ENCODE measurements at places on chromosomes 16 and 17.
A peak's percentile ranks its signal among the peaks of the same experiment; 100 is the strongest.

DNA sequence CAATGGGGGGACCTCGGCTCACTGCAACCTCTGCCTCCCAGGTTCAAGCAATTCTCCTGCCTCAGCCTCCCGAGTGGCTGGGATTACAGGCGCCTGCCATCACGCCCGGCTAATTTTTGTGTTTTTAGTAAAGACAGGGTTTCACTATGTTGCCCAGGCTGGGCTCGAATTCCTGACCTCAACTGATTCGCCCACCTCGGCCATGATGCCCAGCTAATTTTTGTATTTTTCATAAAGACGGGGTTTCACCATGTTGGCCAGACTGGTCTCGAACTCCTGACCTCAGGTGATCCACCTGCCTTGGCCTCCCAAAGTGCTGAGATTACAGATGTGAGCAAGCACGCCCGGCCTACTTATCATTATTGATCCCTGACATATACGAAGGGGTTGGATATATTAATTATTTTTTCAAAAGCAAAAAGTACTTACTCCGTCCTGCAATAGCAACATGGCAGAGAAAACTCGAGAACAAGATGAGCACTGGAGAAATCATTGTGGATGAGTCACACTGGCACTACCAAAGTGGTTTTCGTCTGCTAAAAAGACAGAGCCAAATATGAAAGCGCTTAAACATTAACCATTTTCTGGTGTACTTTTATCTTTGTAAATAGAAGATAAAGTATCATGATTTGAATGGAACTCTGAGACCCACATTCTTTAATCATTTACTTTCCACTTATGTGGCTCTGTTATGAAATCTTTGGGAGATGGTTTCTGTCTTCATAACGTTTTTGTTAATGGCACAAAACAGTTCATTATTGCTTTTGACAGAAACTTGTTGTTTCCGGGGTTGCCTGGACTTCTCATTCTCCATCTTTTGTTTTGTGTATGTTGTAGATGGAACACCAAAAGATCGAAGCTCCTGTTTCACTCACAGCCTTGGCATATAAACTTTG, at the start of gene APOH:
Gene APOH (minus strand): TSS at position 529 of the 896 bp plus-strand sequence. CDS start 36 bp downstream, at position 493.
- DNase-seq: no peak

DNA sequence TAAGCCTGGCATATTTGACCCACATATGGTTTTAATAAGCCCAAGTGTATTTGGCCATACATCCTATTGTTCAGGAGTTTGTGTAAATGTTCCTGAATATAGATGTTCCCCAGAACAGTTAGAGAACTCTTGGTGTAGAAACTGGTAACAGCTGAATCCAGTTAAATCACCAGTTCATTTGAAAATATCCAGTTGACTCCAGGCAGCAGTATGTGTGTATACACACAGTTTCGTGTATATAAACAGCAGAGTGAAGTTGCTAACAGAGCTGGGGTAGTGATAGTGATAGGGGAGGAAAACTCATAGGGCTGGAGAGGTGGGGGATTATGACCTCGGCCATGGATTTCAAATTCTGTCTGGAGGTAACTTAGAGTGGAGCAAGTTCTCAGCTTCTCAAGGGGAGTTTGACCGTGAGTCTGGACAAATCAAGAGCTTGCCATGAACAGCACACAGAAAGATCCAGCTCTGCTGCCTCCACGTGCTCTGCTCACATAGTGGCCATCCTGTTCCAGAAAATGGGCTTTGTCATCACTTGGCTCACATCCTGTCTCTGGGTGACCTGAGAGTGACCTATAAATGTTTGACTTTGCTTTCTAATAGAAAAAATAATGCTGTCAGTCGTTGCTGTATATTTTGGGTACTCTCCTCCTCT, 30.6 kb upstream of the MMD start:
- peak; percentile 64 for DNase-seq

DNA sequence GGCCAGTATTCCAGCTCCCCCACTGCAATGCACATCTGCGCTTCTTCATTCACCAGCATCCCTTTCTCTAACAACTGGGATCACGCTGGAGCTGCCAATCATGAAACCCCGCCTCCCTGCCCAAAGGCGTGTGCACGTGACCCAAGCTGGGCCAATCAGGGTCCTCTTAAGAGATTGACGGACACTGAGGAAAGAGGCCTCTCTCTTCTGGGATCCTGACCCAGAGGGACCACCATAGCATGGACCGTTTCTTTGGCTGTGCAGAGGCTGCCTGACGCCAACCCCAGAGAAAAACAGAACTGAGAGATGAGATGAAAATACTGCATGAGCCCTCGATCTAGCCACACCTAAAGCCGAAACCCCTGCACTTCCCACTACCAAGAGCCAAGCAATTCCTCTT, 32.0 kb downstream of the COTL1 start:
- peak; percentile 39 for DNase-seq

DNA sequence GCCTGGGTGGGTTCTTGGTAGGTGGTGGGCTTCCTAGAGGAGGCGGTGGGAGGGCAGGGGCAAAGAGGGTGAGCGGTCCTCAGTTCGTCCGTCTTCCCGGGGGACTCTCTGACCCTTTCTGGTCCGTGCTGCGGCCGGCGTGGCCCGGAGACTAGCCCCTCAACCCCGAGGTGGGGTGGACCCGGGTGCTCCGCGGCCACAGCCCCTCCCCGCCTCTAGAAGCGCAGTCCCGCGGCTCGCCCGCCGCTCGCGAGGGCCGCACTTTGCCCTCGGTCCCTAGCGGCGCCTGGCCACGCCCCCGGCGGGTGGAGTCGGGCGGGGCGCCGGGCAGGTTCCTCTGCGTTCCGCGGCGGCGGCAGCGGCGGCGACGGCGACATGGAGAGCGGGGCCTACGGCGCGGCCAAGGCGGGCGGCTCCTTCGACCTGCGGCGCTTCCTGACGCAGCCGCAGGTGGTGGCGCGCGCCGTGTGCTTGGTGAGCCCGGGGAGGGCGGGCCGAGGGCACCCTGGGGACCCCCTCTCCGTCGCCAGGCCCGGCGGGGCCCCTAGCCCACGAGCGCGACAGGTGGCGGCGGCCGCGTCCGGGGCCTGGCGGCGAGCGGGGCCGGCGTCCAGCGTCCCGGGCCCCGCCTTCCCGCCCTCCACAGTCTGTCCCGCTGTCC, at the start of gene SYNGR2:
Gene SYNGR2 (plus strand): TSS at position 340 of the 661 bp plus-strand sequence. CDS start 36 bp downstream, at position 376.
- DNase-seq: peak; percentile 94

- no peak for DNase-seq
These were observed 377.1 kb downstream of the CNTNAP4 start for GRCh38 chr16:76654088-76654820.

DNA sequence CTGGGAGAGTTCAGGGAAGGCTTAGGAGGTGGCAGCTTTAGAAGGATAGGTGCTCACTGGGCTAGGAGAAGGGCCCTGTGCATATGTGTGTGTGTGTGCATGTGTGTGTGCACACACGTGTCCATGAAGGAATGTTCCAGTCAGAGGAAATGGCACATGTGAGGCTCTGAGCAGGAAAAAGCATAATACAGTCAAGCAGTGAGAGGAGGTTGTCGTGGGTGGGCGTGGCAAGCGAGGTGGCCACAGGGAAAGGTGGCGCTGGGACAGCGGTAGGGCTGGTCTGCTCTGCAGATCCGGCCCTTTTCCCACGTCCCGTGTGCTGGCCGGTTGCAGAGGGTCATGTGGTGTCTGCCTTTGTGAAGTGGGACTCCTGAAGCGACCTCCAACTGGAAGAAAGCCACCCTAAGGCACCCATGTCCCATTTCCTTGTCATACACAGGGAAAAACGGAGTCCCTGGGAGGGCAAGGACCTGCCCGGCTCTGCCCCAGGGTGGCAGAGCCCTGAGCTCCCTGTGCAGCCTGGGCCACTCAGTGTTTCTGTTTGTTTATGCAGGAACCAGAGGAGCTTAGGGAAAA, 40.1 kb downstream of the NT5M start:
- DNase-seq: no peak

GRCh38 chr17:81117672-81118198, 47.6 kb upstream of the PVALEF start:
- no peak for DNase-seq

- no peak for DNase-seq
These were observed 241.6 kb upstream of the SALL1 start for GRCh38 chr16:51392521-51393187.

DNA sequence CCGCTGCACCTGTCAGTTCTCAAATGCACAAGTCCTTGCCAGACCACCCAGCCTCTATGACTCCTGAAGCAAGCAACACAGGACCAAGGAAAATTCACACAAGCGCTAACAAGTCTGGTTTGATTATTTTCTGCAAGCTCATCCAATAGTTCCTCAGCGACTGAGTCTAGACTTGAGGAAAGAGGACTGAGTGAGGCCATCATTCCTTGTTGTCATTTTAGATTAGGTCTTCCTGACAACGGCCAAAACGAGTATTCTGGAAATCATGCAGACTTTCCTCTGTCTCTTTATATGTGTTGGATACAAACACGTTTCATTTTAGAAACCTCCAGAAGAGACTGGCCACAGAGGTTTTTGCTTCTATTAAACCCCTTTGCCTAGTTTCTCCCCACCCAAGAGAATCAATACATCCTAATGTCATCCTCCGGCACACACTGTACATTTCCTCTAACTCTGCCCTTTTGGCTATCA, 561 bp downstream of the CCDC47 start:
- peak; percentile 28 for DNase-seq

- DNase-seq: no peak
These were observed 3.8 kb upstream of the NPB start for GRCh38 chr17:81898029-81898866.

GRCh38 chr17:16040710-16041251, 41.2 kb downstream of the TTC19 start:
- no peak for DNase-seq

DNA sequence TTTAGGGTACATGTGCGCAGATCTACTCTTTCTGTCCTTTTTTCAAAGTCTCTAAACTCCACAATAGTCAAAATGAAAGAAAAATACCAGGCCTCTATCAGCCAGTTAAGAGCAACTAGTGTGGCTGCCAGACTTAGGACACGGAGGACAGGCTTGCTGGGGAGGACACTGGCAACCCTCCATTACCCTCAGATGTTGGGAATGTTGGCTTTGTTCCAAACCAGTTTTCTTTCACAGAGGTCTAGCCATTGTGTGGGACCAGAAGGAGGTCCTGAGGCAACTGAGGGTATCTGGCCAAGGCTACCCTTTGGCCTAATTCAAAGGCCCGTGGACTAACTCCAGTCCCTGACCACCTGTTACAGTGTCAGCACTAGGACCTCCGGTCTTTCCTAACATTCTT, 51.2 kb upstream of the MED9 start:
- no peak for DNase-seq

GRCh38 chr17:75086496-75087181, 1.1 kb upstream of the SLC16A5 start:
- no peak for DNase-seq

GRCh38 chr17:2468270-2468669, 43.4 kb downstream of the METTL16 start:
- DNase-seq: no peak

DNA sequence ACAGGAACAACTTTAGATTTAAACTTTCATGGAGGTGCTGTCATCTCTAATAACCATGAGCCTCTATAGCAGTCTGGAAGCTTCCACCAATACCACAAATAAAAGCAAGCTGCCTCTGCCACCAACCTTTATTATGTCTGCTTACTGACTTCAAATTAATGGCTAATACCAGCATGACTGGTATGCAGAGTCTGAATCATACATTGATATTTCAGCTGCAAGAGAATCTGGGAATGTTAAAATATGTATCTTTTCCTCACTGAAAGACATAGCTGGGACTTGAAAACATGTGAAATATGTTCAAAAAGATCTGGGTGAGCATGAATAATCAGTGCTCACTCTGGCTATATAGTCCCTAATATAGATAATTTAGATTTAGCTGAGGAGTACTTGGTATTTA, 488.6 kb downstream of the CDH8 start:
- DNase-seq: no peak

GRCh38 chr17:65888649-65889048, 303.3 kb downstream of the CEP112 start:
- DNase-seq: no peak

DNA sequence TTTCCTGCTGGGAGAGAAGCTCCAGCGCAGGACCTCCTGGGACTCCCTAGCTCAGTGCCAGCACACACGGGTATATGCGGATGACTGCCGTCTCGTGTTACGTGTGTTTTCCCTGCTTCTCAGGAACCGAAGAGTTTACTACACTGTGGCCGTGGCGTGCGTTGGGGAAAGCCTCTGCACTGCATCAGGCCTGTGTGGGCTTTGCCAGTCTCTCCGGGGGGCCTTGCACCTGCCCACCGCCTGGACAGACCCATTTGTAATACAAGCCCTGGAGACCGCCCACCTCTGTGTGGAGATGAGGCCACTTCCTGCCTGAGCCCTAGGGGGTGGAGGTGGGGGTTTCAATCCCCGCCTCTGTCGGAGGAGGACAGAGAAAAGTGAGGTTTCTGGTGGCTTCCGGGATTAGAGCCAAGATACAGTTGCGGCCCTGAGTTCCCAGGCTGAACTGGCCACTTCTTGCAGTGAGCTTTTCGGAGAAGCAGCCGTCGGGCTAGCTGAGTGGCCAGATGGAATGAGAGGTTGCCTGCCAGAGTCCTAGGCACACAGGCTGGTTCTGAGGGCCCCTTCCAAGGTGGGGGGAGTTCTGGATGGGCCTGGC, 43.4 kb upstream of the GSE1 start:
- peak; percentile 51 for DNase-seq

- DNase-seq: peak; percentile 70
These were observed at the start of gene ZDHHC1 for GRCh38 chr16:67415872-67416793. TSS of gene ZDHHC1 (minus strand) at chr16:67416477. CDS start at chr16:67407775, 8,702 bp downstream.

DNA sequence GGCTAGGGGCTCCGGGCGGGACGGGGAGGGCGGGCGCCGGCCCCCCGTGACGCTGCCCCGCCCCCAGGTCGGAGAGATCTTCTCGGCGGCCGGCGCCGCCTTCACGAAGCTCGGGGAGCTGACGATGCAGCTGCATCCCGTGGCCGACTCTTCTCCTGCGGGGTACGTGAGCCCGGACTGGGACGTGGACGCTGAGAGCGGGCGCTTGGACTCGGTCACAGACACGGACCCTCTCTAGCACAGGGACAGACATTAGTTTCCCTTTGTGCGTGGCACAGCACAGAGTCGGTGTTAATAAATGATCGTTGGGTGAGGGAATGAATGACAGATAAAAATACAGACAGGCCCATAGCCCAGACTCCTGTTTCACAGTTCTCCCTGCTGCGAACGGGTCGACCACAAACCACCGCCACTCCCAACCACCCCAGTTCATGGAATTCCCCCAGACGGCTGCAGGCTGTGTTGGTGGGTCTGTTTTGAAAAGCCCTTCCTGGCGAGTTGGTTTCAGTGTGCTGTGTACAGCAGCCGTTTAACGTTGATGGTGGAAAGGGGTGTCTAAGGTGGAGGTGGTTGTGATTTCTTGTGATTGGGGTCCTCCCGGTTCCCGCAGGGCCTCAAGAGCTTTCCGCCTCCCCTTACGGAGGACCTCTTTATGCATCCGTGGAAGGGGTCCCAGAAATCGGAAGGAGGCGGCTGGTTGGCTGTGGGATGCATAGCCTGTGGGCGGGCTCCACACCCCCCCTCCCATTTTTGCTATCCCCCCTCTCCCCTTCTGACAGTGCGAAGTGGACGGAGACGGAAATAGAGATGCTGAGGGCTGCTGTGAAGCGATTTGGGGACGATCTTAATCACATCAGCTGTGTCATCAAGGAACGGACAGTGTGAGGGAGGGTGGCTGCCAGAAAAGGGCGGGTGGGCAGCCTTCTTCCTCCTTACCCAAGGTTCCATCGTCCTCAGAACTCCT, 2.9 kb downstream of the RNASEK start:
- peak; percentile 82 for DNase-seq

- no peak for DNase-seq
These were observed 29.9 kb upstream of the TNS4 start for GRCh38 chr17:40531051-40531991.
